ENCODE measurements at places on chromosomes 3 and 15. TPM values are rescaled to one million over a fixed set of nuclear protein-coding genes. Genes with fewer than 3 reads are reported as not detected.

Gene NPAP1
- total RNA-seq, result not detected

Gene GXYLT2
- 16.1 TPM for total RNA-seq

Gene RARB
- total RNA-seq, result 44.8 TPM

Gene CPN2
- not detected for total RNA-seq

Gene SSUH2
- 0.11 TPM for total RNA-seq

Gene ONECUT1
- 0.12 TPM for total RNA-seq

Gene LOXL1
- 64.3 TPM for total RNA-seq

Gene IL20RB
- total RNA-seq, result 1.8 TPM

Gene TMEM40
- not detected for total RNA-seq

Gene STAC
- 7.7 TPM for total RNA-seq

Gene BCHE
- total RNA-seq, result 13.4 TPM

Gene MORC1
- not detected for total RNA-seq

Gene LSAMP
- total RNA-seq, result 1.00 TPM

Gene ZNF662
- total RNA-seq, result 1.9 TPM

Gene TRPM1
- not detected for total RNA-seq

Gene CD200R1
- total RNA-seq, result not detected

Gene COLQ
- 0.75 TPM for total RNA-seq

Gene ITIH1
- total RNA-seq, result not detected

Gene DPPA2
- not detected for total RNA-seq

Gene PROK2
- not detected for total RNA-seq

All from uterine smooth muscle cell (primary cell).